Chondrocyte (in vitro differentiated cells): ENCODE measurements at places on chromosomes 11 and 22. TPM values are rescaled to one million over a fixed set of nuclear protein-coding genes. Genes with fewer than 3 reads are reported as not detected.

- H3K4me1 ChIP-seq: peaks cover 44% of the 10 kb centered on the region
- no peak overlapping the region for H3K4me3 ChIP-seq
- H3K36me3 ChIP-seq: no peaks in the 10 kb centered on the region
- DNase-seq: no peak
- no peaks in the 10 kb centered on the region for H3K27me3 ChIP-seq
Measured at GRCh38 chr22:38572065-38572464, 2.1 kb upstream of the DMC1 start.

GVQW3 gene
- 1.9 to 3.9 TPM (median 3.0 TPM) in 3 replicates for total RNA-seq

GRCh38 chr11:104625246-104625645 lies 273.0 kb downstream of the CASP12 start:
- DNase-seq: no peak
- peaks cover 6% of the 10 kb centered on the region for H3K4me1 ChIP-seq
- H3K27ac ChIP-seq: no peak overlapping the region
- no peaks in the 10 kb centered on the region for H3K27me3 ChIP-seq
- H3K36me3 ChIP-seq: no peaks in the 10 kb centered on the region

GRCh38 chr11:34996958-34997357 lies 80.5 kb downstream of the PDHX start:
- no peak overlapping the region for H3K4me3 ChIP-seq
- no peak for DNase-seq
- peaks cover 5% of the 10 kb centered on the region for H3K4me1 ChIP-seq
- no peak overlapping the region for H3K27ac ChIP-seq
- peaks cover 2% of the 10 kb centered on the region for H3K36me3 ChIP-seq

RCOR2 gene
- 1.3 to 3.8 TPM (median 2.7 TPM) in 3 replicates for total RNA-seq

- no peak overlapping the region for H3K27ac ChIP-seq
- H3K27me3 ChIP-seq: peaks cover 17% of the 10 kb centered on the region
- H3K4me1 ChIP-seq: peaks cover 12% of the 10 kb centered on the region
- no peak overlapping the region for H3K4me3 ChIP-seq
- H3K36me3 ChIP-seq: no peaks in the 10 kb centered on the region
Measured at GRCh38 chr11:30317030-30317429, 5.9 kb upstream of the ARL14EP start.
